Hepatocyte (in vitro differentiated cells): ENCODE measurements at places on chromosomes 3 and 15. TPM values are rescaled to one million over a fixed set of nuclear protein-coding genes. Genes with fewer than 3 reads are reported as not detected.

ARPIN gene
- total RNA-seq, result 6.8 and 8.6 TPM in 2 replicates

SLC9C1 gene
- total RNA-seq, result 0.03 and 0.72 TPM in 2 replicates

CELSR3 gene
- total RNA-seq, result 1.6 and 1.8 TPM in 2 replicates

DNA sequence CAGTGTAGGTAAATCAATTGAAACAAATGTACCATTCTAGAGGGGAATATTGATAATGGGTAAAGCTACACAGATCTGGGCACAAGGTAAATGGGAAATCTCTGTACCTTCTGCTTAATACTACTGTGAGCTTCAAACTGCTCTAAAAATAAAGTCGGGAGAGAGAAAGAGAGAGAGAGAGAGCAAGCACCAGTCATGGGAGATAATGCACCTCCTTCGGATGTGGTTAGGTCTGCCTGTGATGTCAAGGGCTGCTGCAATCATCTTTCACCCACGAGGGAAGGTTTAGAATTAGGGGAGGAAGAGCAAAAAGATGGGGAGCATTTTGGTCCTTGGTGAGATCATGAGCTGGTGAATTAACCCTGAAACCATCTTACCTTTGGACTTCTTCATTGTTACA is 219.1 kb downstream of the ZNF385D start:
- no peak for DNase-seq

- DNase-seq, result no peak
Observed at GRCh38 chr3:185164428-185165217, 11.8 kb upstream of the C3orf70 start.

DNA sequence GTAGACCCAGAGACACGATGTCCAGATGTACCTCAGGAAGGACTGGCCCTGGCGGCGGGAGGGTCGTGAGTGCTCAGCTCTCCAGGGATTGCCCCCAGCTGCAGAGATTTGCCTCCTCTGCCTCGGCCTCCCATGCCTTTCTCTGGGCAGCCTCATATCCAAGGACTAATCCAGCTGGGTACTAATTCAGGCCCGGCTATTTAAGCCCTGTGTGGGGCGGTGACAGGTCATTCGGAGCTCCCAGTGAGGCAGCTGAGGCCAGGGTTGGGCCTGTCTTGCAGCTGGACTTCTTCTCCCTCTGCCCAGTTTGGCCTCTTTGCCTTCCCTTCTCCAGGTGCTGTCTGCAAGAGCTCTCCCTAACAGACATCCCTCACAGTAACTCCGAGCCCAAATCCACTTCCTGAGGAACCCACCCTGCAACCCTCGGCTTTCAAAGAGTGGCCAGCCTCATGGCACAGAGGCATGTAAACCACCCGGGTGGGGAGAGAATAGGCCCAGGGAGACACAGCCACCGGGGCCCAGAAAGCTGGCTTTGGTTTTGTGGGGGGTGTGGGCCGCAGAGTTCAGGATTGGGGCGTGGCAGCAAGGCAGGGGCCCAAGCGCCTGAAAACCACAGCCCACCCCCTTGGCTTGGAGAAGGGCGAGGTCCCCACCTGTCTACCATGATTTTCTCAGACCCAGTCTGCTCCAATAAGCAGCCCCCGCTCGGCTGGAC is 85.8 kb downstream of the PPCDC start:
- DNase-seq, result no peak

DNA sequence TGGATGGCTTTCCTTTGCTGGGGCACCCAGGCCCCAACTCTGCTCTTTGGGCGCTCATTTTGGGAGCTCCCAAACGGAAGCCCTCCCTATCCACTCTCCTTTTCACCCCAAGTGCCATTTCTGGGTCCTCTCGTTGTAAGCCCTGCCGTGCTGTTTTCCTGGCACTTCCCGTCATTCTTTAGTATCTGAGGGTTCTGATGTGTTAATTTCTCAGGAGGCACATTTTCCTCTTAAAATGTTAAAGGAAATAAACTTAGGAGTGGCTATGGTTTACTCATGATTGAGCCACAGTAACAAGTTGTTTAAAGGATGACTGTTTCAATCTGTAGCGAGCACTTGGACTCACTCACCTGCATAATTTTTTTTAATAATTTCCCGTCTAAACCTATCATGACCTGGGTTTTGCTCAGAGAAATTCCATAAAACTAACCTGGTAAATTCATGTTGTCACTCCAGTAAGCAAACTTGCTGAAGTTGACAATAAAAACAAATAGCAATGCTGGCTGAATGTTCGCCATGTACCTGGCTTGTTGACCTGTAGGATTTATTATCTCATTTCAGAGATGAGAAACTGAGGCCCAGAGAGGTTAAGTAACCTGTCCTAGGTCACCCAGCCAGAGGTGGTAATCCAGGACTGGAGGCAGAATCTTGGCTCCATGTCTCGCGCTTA is 10.6 kb downstream of the ALDH1A3 start:
- DNase-seq, result no peak

DNA sequence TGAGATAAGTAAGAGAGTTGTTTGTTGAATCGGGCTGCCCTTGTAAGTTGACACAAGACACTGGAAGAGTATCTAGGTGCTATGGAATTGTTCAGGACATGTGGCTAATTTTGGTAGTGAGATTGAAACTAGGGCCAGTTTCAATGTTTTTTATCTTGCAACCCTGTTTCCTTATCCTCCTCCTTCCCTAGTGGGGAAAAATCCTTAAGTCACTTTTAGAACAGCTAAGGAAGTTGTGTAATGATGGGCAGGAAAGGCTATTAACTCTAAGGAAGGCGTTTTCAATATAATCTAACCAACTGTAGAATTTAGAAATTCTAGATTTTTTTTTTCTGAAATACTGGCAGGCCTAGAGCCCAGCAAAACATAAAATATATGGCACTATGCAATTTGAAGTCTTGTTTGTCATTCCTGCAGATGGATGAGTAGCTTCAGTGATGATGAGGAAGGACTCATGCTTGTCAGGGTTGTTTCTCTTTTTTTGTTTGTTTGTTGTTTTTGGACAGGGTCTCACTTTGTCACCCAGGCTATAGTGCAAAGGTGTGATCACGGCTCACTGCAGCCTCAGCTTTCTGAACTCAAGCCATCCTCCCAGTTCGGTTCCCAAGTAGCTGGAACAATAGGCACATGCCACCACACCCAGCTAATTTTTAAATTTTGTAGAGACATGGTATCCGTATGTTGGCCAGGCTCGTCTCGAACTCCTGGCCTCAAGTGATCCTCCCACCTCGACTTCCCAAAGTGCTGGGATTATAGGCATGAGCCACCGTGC is 27.6 kb upstream of the ADAMTS9 start:
- DNase-seq, result no peak

GRCh38 chr15:40721701-40722100 is 26.7 kb downstream of the RAD51 start:
- DNase-seq, result no peak

DNA sequence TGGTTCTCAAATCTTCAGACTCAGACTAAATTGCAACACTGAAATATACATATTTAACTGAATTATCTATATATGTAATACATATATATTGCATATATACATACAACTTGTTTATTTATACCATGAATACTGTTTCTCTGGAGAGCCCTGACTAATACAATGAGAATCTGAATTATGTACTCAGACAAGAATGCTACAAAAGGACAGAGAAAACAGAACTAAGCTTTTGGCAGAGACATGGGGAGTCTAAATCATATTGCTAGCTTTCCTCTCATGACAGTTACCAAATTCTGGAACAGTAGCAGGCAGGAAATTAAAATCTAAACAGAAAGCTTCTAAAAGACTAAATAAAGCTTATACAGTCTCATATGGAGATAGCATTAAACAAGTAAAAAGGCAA is 142.4 kb upstream of the KCNMB2 start:
- no peak for DNase-seq

DNA sequence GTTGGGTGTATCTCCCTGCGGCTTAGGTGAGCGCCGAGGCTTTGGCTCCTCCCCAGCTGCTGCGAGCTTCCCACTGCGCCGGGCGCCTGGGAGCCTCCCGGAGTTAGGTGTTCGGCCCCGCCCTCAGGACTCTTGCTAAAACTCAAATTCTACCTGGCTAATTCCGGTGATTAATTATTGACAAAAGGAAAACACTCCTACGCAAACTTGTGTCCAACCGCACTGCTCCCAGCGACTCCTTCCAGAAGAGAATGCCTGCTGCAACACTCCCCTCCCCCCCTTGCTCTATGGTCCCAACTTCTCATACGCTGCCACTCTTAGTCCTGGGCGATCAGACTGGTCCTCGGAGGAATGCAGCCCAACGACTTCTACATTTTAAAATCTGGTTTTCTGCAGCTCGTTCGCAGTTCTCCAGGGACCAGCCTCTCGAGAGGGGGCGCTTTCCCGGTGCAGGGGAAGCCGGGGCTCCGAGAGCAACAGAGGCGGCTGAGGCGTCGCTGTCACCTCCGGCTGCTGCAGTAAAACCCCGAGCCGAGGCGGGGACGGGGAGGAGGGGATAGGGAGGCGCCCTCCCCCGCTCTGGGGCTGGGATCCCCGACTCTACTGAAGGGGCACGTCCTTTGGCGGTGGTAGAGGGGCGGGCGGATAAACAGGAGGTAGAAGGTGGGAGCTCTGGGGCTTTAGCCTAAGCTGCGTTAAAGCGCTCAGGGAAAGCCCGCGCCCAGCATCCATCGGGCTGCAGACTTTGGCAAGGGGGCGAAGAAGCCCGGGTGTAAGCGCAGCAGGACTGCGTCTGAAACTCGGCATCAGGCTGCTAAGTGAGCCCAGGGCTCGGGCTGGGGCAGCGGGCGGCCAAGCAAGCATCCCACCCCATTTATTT is at the start of gene SPTSSB:
Gene SPTSSB (minus strand): TSS at position 77 of the 880 bp plus-strand sequence. CDS start 25,194 bp downstream, outside the sequence.
- peak; percentile 79 for DNase-seq

DNA sequence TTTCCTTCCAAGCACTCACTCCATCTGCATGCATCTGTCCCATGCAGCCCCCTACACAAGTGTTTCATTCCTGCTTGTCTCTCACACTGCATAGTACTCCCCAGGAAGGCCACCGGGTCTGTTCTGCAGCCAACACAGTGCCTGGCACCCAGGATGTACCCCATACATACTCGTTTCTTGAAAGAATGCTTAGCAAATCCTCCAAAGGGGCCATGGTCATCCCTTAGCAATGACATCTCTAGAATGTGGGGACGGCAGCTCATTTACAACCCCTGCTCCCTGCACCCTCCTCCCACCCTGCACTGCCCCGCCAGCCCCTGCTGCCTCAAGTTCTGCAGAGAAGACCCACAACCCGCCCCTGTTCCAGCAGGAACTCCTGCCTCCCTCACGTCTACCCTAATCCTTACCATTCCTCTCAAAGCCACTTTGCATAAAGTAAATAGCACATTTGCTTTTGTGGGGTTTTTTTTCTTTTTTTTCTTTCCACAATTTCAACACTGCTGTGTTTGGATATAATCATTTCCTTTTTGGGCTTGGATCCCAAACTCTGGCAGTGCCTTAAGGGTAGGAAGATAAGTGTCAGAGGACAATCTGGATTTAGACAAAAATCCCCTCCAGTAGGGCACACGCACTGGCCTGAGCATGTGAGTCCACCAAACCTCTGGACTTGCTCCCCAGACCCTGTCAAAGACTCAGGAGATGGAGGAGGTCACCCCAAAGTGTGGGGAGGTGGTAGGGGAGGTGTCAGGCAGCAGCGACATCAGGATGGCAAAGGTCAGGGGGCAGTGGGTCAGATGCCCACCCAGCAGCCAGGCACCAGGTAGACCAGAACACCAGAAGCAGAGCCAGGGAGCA is 68.4 kb downstream of the MEGF11 start:
- DNase-seq, result no peak

DNA sequence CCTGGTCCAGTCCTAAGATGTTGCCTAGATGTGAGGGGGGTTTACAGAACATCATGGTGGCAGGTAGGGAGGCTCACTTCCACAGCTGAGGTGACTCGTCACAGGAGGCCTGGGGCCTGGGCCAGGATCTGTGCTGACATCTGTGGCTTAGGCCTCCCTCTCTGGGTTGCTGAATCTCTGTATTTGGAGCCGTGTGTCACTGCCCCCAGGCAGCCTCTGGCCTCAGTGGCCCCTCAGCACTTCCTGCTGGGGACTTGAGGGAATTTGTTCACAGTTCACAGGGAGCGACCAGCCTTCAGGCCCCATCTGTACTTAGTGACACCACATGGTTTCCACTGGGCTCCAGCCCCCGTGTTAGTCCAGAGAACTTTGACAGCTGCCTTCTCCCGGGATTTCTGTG is 41.7 kb upstream of the ADAMTSL3 start:
- no peak for DNase-seq

GRCh38 chr3:100898681-100899080 is 94.5 kb downstream of the ABI3BP start:
- DNase-seq, result no peak

DNA sequence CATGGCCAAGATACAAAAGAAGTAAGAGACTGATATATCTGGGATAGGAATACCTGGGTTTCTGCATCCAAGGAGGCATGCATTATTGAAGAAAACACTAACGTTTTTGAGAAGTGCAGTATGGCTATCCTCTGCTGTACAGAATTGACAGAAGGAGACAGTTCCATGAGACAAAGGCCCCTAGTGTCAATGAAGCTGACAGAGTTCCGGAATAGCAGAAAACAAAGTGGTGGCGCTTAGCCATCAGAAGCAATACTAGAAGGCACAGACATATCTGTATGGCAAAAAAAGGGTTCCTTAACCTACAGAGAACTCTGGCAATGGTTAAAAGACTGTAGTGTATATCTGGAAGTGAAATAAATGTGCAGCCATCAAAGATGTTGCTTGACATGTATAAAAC is 77.8 kb downstream of the VGLL3 start:
- no peak for DNase-seq

DNA sequence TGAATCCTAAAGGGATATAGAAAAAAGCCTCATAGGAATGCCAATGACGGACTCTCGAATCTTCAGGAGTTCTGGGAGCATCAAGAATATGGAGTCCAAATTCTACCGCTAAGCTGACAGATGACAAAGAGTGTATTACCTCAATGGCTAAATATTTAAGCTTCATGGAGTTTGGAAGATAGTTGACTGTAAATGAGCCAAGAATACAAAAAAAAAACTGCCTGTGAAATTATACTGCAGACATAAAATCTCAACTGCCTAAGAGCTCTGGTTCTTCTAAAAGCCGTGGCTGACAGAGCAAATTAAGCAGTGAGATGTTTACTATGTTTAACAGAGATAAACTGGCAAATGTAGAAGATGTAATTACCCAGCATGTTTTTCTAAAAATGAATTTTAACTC is 140.0 kb downstream of the GADL1 start:
- no peak for DNase-seq

DNA sequence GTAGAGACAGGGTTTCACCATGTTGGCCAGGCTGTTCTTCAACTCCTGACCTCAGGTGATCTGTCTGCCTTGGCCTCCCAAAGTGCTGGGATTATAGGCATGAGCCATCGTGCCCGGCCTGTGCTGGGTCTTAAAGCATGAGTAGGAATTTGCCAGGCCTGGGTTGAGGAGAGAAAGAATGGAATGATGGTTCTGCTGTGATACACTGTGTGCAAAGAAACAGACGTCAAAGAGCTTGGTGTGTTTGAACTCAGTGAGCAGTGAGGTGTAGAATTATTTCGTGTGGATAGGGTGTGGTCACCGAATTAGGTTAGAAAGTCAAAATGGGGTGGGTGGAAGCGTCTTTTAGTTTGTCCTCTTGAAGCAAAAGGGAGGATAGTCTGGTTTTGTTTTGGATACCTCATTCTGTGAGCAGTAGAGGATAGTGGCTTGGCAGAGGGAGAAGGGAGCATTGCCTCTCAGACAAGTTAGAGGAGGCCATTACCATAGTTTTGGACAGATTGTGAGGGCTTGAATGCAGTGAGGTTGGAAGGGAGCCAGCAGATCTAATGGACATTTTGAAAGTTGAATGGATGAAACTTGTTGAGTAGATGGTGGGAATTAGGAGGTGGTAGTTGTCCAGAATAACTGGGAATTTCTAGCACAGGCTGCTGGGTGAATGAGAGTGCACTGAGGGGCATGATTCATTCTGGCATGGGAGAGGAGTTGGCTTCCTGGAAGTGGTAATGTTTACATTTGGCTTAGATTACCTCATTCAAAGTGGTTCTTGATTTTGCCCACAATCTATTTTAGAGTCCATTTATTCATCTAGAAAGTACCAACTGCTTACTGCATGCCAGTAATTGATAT is 27.2 kb downstream of the AKAP13 start:
- peak; percentile 37 for DNase-seq
